NCI-H774 (cell line): ENCODE measurements at places on chromosomes 3 and 15.

GRCh38 chr15:91857772-91858171 is 4.3 kb downstream of the SLCO3A1 start:
- DNase-seq: no peak

DNA sequence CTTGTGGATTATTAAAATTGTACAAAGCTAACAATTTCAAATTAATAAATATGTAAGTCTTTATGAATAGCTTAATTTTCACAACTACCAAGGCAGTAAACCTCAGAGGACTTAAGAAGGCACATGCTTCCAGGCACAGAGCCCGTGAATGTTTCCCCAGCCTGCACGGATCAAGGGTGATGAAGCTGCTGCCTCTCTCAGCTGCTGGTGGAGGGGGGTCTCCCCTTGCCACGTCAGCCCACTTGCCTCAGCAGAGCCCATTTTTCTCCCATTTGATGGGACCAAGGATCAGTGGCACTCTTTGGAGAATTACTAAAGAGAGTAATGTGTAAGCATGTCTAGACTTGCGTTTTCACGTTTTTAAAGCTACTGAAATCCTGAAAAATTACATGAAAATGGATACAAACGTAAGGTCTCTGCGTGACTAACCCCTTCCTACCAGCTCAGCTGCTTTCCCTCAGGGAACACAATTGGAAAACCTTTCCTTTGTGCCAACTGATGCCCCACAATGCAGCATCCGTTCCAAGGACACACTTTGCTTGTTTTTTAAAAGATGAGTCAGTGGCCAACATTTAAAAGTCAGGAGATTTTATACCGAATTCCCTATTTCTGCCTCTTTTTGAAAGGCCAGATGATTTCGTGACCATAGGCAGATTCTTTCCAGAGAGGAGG is 494.1 kb downstream of the GABRG3 start:
- DNase-seq: no peak

DNA sequence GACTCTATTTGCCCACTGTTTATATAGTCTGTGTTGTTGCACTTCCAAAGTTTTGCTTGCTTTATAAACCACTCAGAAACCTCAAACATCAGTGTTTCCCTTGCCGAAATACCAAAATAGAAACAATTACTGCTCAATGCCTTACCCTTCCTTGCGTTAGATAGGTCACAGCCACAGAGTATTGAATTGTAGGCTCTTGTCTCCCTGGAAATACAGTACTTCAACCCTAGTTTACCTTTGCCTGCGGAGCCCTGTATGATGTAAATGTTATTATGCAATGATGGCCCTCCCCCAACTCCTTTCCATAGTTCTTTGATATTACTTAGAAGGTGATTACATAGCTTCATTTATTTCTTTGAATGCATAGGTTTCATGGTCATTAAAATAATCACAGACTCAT is 44.2 kb downstream of the SOX2 start:
- DNase-seq: peak; percentile 61

- no peak for DNase-seq
Observed at GRCh38 chr15:94587113-94587512, 355.8 kb downstream of the MCTP2 start.

DNA sequence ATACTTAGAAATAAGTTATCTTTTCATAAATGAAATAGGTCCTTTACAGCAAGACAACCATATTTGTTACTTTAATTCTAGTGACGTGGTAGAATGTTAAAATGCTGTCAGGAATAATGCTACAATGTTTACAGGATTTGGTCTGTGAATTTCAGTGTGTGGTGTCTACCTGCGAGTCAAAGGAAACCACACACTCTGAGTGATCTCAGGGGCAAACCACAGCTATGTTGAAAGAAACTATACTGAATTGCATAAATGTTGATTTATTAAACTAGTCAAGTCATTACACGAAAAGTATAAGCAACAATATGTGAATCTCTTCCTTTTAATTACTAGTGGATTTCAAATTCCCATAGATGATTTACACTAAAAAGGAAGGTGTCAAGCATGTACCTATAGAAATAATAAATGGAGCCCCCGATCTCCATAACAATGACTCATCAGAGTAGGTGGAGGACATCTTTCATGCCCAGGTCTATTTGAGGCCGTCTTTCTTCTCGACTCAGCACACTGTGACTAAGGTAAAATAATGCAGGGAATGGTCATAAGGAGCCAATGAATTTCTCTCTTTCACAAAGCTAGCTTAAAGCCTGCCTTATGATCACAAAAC is 463.0 kb downstream of the ERC2 start:
- no peak for DNase-seq
